ENCODE measurements at places on chromosomes 12 and 14.
A peak's percentile ranks its signal among the peaks of the same experiment; 100 is the strongest.

DNA sequence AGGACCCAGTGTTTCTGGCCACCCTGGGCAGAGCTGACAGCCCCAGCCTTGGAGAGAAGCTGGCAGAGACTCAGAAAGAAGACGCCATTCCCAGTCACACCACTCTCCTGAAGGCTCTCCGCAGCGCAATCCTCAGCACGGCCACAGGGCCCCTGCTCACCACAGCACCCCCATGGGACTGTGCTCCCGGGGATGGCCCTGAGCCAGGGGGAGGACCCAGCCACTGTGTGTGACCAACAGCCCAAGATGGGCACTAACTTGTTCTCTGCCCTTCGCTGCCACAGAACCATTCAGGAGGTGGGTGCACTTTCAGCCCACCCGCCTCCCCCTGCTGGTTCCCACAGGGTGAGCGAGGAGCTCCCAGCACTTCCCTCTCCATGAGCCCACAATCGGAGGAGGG lies 57.1 kb downstream of the CCNK start:
- DNase-seq = no peak

DNA sequence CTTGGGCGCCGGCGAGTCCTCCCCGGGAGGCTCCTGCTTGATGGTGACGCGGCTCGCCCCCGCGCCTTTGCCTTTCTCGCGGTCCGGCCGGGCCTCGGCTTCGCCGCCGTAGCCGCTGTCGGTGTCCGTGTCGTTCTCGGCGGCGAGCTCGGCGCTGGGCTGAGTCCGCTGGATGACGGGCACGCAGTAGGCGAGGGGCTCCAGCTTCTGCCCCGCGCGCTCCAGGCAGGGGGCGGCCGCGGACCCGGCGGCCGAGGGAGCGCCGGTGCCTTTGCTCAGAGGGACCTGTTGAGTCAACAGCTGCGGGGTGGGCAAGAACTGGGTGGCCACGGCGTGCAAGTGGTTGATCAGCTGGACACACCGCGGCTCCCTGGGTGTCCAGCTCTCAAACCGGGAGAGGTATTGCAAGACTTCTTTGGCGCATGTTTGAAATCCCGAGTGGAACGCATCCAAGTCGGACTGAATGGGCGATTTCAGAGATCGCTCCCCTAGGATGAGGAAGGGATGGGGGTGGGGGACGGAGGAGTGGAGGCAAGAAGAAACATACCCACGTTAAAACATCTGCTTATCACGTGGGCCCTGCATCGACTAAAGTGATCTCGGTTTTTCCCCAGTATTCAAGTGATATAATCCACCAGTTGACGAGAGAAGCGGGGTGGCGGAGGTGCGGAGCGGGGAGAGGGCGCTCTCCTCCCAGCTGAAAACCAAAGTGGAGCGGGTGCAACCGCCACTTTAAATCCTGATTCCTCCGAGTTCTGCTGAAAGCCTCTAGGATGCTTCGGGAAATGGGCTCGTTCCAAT lies 2.0 kb downstream of the BHLHE41 start:
- no peak for DNase-seq

DNA sequence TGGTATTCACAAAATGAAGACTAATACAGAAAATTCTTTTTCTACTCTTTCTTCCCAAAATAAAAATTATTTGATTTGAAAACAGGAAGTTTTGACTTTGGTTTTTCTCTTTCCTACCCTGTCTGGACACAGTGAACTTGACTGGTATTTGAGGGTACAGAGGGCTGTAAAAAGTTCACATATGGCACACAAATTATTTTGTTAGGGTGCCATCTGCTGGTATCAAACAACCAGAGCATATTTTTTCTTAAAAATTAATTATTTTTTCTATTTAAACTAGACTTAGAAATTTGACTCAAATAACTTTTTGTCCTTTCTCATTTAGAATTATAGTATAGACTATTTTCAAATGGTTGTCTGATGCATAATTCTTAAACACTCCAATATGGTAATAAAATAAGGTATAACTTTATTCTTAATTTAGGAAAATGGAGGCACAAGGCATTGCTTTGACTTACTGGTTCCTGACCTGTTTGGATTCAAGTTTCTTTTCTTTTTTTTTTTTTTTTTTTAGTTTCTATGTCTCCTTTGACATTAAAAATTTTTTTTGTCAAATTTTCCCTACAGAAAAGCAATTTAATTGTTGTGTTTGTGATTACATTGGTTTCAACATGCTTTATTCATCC lies 390.6 kb downstream of the PRKD1 start:
- DNase-seq = peak; percentile 5

GRCh38 chr12:55862286-55862685 lies 19.6 kb upstream of the MMP19 start:
- no peak for DNase-seq

GRCh38 chr12:3216726-3217682 lies 139.8 kb downstream of the TSPAN9 start:
- DNase-seq = no peak

GRCh38 chr14:61476105-61476753 lies 154.8 kb downstream of the PRKCH start:
- no peak for DNase-seq

- no peak for DNase-seq
Measured at GRCh38 chr12:125305231-125305630, 240.0 kb downstream of the AACS start.

- DNase-seq = no peak
Measured at GRCh38 chr12:22103418-22103817, 57.4 kb downstream of the CMAS start.

- DNase-seq = no peak
Measured at GRCh38 chr14:32702562-32702961, 236.1 kb upstream of the NPAS3 start.

- DNase-seq = no peak
Measured at GRCh38 chr14:66311058-66311457, 175.1 kb upstream of the CCDC196 start.

DNA sequence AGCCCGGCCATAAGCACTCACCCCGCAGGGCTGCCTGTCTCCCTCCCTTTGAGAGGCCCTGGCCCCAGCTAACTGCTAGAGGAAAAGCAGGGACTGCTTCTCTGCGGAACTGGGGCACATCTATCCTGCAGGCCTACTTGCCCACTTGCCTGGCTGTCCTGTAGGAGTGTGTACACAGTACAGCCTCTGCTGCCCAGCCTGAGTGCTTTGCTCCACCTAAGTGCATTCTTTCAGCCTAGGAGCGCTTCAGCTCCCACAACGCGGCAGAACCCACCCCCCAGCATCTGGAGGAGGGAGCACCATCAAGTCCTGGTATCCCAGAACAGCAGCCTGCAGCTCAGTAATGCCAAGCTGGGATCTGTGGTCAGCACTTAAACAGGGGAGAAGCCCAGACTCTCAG lies 79.9 kb upstream of the CD163 start:
- no peak for DNase-seq

DNA sequence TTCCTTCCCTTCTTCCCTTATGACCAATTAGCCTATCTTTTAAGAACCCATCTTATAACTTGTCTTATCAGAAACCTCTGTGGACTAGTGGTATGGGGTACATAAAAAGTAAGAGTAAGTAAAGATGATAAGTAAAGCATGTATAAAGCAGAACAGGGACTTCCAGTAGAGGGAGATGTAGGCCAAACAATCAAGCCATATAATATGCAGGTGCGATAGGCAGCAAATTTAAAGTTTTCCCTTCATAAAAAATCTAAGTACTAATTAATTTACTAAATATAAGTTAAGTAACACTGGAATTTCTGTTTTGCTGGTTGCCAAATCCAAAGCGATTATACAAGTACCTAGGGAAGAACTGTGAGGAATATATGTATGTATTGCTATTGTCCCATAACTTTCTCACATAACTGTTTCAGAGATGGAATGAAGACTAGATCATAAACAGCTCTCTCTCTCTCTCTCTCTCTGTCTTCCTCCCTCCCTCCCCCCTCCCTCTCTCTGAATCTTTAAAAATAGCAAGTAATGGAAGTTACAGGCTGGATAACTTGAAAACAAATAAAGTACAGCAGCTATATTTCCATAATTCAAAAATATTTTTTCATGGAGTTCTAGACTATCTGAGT lies 25.7 kb downstream of the METTL25 start:
- peak; percentile 20 for DNase-seq

- no peak for DNase-seq
Measured at GRCh38 chr12:89884952-89885351, 176.3 kb upstream of the ATP2B1 start.

GRCh38 chr14:75543786-75544185 lies 21.5 kb downstream of the BATF start:
- no peak for DNase-seq

Data from AML-193 (cell line).